ENCODE measurements at places on chromosomes 5 and 9. TPM values are rescaled to one million over a fixed set of nuclear protein-coding genes. Genes with fewer than 3 reads are reported as not detected.

The ARID3C gene
- 0.12 TPM for polyA plus RNA-seq

The RGMB gene
- 54.5 TPM for polyA plus RNA-seq

The SMU1 gene
- polyA plus RNA-seq = 20.2 TPM

The IFNB1 gene
- not detected for polyA plus RNA-seq
